ENCODE measurements at places on chromosomes 7 and 10.

DNA sequence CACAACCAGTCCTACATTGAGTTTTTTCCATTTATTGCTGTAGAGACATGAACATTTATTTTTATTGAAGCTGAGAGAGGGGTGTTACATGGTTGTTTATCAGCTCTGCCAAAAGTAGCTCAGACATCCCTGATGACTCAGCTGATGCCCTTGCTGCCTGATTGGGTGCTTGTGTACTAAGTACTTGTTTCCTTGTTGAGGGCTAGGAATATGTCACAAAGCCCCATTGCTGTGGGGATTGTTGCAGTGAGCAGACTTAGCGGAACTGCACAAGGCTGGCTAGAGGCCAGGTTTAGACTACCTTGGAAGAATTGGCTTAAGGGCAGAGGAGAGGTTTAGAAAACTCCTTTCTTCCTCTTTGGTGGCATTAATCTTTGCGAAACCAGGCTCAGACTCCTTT lies 110.6 kb downstream of the AUTS2 start:
- DNase-seq: no peak

GRCh38 chr7:152330827-152331226 lies 105.0 kb downstream of the KMT2C start:
- DNase-seq: no peak

DNA sequence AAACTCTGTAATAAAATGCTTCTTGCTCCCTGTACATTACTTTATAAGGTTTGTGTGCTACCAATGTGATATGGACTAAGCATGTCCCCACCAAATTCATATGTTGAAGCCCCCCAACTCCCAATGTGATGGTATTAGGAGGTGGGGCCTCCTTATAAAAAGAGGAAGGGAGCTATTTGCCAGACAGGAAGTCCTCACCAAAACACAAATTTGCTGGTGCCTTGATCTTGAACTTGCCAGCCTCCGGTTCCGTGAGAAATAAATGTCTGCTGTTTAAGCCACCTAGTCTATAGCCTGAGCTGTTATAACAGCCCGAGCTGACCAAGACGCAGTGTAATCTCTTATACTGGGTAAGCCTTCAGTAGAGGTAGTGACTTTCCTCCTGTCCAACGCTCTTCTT lies 114.5 kb downstream of the INHBA start:
- DNase-seq: no peak

GRCh38 chr10:118939211-118940007 lies 90.1 kb upstream of the NANOS1 start:
- DNase-seq: no peak

- DNase-seq: peak; percentile 9
These were observed 83.8 kb downstream of the BMS1 start for GRCh38 chr10:42866115-42866995.

DNA sequence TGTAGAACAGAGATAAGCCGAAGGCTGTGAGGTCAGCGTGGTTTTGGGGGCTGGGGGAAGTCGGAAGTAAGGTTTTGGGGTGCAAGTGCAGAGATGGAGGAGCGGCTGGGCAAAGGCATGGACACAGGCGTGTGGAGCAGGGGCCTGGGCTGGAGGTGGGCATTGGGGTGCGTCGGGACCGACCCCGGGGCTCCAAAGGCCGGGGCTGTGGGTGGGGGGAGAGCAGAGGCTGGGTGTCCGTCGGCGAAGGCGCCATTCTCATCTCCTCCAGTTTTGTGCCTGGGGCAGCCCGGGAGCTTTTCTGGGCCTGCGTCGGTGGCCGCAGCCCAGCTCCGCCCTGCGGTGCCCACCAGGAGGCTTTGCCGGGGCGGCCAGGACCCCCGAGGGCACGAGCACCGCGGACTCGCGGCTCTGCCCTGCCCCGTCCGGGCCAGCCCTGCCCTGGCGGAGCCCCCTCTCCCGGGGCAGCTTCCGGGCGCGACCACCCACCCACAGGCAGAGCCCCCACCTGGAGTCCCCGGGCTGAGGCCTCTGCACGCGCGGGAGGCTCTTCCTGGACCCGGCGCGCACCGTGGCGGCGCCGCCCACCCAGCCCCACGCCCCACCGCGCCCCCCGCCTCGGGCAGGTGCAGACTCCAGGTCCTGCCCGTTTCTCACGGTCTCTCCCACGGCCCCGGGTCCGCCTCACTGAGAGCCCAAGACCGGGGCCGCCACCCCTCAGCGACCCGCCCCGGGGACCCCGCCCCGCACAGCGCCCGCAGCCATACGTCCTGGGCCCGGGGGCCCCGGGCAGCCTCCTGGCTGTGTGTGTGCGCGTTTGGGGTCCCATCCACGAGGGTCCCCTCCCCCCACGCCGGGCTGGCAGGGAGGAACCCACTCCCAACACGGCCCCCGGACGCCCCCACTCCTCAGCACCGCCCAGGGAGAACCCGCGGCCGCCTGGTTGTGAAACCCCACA lies 7.7 kb upstream of the SCART1 start:
- DNase-seq: no peak

- no peak for DNase-seq
These were observed 41.0 kb upstream of the AMPH start for GRCh38 chr7:38671911-38672905.

GRCh38 chr10:90912174-90912573 lies 8.7 kb downstream of the ANKRD1 start:
- DNase-seq: no peak

GRCh38 chr10:46033602-46034011 lies 3.2 kb upstream of the NCOA4 start:
- no peak for DNase-seq
